Hindlimb muscle (tissue), 1 donor: ENCODE measurements at places on chromosomes 2 and 18. TPM values are rescaled to one million over a fixed set of nuclear protein-coding genes. Genes with fewer than 3 reads are reported as not detected.
A peak's percentile ranks its signal among the peaks of the same experiment; 100 is the strongest.

GRCh38 chr2:75340560-75340959 lies 141.2 kb upstream of the TACR1 start:
- no peak for DNase-seq

TEX44 gene
- not detected for polyA plus RNA-seq

TOGARAM2 gene
- polyA plus RNA-seq: 0.83 TPM

DNA sequence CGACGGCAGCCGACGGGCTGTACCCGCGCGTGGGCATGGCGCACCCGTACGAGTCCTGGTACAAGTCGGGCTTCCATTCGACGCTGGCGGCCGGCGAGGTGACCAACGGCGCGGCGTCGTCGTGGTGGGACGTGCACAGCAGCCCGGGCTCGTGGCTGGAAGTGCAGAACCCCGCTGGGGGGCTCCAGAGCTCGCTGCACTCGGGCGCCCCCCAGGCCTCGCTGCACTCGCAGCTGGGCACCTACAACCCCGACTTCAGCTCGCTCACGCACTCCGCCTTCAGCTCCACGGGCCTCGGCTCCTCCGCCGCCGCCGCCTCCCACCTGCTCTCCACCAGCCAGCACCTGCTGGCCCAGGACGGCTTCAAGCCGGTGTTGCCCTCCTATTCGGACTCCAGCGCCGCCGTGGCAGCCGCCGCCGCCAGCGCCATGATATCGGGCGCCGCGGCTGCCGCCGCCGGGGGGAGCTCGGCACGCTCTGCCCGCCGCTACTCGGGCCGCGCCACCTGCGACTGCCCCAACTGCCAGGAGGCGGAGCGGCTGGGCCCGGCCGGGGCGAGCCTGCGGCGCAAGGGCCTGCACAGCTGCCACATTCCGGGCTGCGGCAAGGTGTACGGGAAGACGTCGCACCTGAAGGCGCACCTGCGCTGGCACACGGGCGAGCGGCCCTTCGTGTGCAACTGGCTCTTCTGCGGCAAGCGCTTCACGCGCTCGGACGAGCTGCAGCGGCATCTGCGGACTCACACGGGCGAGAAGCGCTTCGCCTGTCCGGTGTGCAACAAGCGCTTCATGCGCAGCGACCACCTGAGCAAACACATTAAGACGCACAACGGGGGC lies 2.0 kb downstream of the SP9 start:
- DNase-seq: no peak

DNA sequence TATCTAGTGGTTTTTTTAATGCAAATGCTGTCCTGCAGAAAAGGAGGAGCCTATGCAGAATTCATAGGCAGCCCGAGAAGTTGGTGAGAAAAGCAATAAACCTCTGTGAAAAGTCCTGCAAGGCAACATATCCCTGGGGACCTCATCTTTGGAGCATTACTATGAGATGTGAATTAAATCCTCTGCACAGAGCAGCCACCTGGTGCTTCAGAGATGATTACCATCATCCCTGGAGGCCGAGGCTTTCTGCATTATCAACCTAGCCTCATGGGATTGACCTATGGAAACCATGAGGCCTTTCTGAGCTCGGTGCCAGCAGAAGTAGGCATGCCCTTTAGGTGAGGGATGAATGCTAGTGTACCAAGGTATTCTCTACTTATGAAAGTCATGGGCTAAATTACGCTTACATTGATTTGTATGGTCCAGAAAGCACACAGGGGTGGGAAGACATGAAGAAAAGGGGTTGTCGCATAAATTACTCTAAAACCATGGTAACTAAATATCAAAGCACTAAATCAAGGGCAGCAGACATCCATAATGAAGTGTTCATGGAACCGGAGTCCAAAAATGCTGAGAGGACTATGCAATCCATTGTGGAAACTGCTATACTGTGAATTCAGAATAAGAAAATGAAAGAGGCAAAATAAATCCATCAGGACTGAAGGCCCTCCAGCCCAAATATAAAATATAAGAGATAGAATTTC lies 623.5 kb upstream of the DDX18 start:
- DNase-seq: no peak

DNA sequence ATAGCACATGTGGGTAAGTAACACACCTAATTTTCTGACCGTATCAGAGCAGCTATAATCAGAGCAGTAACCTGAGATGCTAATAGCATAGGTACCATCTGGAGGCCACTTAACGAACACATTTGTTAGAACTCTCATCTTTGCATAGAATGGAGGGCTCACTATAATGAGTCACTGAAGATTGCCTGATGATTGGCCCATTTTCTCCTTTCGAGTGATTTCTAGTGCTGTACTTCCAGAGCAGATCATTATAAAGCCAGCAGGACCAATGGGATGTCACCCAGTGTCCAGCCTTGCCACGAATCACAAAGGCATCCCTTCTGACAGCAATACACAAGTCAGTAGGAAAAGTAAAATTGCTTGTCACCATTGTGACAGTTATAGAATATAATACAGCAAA lies 81.7 kb upstream of the REV1 start:
- DNase-seq: no peak

GRCh38 chr18:44117821-44118220 lies 562.9 kb upstream of the SETBP1 start:
- no peak for DNase-seq

DNA sequence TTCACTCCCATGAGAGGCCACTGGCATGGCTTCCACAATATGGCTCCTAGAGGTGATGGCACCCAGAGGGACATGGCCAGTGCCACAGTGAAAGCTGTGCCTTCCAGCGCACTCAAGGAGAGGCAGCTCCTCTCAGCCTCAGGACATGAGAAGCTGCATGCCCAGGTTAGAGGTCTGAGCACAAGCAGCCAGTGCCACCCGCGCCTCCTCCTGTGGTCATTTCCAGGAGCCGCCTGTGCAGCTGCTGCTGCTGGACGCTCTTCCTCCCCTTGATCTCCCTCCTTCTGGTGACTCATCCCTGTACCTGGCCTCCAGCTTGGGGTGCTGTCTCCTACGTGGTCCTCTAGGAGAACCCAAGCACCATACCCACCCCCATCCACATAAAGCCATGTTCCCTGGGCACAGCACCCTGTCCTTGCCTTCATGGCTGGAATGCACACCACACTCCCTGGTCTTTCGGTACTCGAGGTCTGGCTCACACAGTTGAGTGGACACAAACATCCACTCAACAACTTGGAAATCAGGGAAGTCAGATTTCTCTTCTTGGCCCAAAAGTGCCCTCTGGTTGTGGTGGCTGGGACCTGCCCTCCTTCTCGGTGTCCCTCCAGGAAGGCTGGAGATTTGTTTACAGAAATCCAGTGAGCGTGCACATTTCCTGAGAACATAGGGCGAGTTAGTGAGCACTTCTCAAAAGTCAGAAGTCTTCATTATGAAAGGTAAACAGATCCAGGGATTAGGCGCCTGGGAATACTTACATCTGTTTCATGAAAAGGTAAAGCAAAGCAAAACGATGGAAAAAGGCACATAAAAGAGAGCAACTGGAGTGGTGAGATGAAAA lies 96.7 kb downstream of the EIPR1 start:
- no peak for DNase-seq

KCNG2 gene
- polyA plus RNA-seq: 0.86 TPM

- no peak for DNase-seq
Measured at GRCh38 chr18:51659781-51660180, 462.3 kb upstream of the MEX3C start.

TMEM163 gene
- polyA plus RNA-seq: 0.72 TPM

UGT1A3 gene
- polyA plus RNA-seq: not detected

- DNase-seq: peak; percentile 96
Measured at GRCh38 chr2:177264693-177265587, at the start of gene NFE2L2. TSS of gene NFE2L2 (minus strand) at chr2:177264727. CDS start at chr2:177264576, 151 bp downstream.

DNA sequence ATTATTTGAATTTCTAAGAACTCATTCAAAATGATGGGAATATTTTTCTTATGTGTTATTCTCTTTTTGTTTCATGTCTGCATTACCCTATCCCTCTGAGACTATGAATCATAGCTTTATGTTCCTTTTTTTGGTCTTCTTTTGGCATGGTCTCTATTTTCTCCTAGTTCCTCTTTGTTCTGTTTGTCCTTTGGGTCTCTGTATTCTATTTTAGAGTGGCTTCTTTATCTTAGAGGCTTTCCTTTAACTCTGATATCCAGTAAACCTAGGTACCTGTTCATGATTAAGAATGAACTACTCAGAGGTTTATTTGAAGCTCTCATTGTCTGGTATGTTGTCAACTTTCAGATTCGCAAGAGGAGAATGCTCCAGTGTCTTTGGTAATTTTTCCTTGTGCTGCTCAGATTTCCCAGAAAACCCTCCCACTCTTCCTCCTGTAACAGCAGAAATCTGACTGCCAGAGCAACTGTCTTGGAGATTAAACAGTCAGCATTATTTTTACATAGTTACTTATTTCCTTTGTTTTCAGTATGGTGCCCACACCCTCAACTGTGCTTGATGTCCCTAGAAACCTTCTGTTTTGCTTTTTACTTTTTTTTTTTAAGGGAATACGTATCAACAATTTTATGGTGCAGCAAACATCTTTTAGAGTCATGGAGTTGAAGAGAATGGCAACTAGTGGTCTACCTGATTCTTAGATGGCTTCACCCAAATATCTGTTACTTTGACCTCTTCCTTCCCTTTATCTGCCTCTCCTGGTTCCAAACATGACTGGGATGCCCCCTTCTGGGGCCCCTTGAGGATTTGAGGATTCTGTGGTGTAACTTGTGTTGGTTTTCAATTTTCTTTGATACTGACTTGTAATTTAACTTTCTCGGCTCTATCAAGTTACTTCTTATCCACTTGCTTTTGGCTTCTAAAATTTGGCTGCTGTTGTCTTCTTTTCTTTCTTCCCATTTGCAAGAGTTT lies 92.0 kb downstream of the DPP10 start:
- DNase-seq: peak; percentile 26

DNA sequence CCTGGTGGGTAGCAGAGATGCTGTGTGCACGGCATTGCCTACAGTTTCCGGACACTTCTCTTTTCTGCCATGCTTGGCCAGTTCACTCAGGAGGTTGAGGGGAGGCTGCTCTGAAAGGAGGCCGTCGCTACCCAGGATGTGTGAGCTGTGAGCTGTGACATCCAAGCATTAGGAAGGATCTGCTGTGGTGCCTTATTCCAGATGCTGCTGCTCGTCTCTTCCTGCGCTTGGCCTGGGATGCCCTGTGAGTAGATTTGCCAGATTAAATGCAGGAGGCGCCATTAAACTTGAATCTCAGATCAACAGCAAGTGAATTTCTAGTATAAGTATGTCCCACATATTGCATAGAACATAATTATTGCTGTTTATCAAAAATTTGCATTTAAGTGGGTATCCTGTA lies 124.2 kb upstream of the SIX3 start:
- no peak for DNase-seq

SH2D6 gene
- 0.89 TPM for polyA plus RNA-seq

DNA sequence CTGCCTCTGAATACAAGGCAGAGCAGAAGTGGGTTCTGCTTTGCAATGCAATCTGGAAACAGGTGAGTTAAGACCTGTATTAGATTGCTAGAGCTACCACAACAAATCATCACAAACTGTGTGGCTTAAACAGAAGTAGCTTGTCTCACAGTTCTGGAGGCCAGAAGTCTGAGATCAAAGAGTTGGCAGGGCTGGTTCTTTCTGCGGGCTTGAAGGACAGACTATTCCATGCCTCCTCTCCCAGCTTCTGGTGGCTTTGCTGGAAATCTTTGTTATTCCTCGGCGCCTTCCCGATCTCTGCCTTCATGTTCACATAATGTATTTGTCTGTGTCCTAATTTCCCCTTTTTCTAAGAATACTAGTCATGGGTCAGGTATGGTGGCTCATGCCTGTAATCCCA lies 58.4 kb downstream of the SAP130 start:
- no peak for DNase-seq

DNA sequence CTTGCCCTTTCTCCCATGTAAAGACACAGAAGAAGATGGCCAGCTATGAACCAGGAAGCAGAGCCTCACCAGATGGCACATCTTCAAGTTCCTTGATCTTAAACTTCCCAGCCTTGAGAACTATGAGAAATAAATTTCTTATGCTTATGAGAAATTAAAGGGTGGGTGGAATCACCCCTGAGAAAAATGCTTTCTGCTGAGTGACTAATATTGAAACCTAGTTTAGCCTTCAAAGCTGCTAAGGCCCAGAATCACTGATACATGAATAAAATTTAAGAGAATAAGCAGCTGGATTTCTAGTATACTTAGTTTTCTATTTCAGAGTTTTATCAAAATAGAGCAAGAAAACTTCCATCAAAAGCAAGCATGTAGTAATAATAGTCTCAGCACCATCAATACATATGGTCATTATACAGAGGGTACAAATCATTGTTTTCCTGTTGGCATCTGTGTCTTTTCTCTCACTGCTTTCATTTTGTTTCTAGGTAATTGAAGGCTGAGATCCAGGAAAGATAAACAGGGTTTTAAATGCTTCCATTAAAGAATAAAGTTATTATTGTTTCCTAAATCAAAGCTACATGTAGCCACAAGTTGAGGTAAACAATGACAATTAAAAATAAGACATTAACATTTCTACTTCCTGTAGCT lies 53.3 kb upstream of the COL5A2 start:
- no peak for DNase-seq

DAPL1 gene
- polyA plus RNA-seq: not detected
